ENCODE measurements at places on chromosomes 11 and 22.

GRCh38 chr11:34105957-34106504 lies 602 bp downstream of the NAT10 start:
- no peak for DNase-seq

DNA sequence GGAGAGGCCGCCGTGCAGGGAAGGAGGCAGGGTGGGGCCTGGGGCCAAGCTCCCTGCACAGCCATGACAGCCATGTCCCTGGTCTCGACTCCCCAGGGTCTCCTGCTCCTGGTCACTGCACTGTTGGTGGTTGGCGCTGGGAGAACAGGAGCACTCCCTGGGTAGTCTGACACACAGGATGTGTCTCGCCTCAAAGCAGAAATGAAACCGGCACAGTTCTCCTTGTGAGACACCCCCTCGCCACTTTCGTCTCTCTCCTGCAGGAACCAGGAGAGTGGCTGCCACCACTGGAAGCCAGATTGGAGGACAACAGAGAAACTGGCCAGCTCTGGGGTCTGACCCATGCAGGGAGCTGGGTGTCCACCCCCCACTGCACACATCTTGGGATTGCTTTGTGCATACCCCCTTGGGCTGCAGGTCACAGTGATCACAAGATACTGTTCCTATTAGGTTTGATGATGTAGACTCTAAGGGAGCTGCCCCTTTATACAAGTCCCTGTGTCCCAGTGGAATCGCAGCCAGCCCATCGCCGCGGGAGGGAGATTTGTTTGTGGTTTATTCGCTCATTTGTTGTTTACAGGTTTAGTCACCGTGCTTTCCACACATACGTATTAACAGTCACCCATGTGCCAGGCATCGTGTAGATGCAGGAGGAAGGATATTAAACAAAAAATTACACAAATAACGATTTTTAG lies 27.0 kb upstream of the YWHAH start:
- DNase-seq, result no peak

DNA sequence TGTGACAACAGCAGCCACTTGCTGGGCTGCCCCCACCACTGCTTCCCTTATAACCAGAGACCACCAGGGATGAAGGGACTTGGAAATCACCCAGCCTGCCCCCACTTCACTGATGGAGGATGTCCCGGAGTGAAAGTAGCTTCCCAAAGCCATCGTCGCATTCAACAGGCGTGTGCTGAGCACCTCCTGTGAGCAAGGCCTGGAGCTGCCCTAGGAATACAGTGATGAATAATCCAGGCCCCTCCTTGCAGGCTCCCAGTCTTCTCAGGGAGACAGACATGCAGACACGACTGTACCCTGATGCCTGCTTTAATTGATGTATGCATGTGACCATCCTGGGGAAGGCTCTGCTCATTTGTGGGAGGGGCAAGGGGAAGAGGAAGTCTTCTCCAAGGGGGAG lies 22.6 kb downstream of the PTPN5 start:
- no peak for DNase-seq

DNA sequence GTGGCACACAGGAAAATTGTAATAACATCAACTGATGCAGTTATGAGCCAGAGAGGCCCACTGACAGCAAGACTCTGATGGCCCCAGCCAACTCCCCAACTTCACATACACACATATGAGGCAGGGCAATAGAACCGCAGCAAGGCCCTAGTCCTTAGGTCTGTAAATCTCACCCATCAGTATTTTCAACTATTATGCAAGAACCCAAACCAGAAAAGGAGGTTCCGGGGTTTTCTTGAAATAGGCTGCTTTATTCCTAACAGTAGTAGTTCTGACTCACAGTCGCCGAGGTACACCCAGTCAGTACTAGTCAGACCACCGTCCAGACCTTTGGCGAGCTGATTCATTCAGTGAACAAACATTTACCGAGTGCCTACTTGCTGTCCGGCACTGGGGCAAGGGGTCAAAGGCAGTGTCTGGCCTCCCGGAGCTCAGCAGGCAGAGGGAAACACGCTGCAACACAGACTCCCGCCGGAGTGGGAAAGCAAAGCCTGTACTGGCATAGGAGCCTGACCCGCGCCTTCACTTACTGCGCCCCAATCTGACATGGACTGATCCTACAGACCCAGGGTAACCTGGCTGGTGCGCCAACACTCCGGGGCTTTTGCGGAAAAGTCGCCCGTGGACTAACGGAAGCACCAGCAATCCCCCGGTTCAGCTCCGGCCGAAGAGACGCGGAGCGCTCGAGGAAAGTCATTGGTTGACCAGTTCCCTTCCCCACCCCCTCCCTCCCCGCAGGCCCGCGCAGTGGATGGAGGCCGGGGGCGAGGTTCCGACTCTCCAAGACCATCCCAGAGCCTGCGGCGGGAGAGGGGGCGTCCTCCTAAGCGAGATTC lies 1.3 kb downstream of the PLEKHA7 start:
- DNase-seq, result no peak

DNA sequence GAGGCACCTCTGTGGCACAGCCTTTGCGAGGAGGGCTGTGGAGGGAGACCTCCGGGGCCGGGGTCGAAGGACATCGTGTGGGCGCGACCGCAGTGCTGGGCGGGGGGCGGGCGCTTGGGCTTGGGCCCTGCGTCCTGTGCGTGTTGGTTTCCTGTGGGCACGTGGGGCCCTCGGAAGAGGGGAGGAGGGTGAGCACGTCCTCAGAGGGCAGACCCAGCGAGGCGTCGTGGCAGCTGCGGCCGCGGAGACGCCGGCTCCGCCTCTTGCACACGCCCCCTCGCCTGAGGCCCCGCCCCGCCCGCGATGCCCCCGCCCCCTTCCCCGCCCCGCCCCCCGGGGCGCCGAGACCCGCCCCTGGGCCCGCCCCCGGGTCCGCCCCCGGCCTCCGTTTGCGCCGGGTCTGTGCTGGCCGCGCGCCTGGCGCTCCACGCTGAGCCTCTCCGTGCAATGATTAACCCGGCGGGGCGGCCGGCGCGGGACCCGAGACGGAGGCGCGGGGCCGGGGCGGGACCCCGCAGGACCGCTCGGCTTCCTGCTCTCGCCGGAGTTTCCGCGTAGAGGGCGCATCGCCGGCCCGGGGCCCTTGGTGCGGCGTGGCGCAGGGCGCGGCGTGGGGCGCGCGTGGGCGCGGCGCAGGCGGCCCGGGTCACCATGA lies at the start of gene PRR5:
Gene PRR5, plus strand, starts transcription at position 381 of the 655 bp plus-strand sequence. Its CDS starts 271 bp downstream, at position 652.
- no peak for DNase-seq
